ENCODE measurements at places on chromosomes 12 and 14.

DNA sequence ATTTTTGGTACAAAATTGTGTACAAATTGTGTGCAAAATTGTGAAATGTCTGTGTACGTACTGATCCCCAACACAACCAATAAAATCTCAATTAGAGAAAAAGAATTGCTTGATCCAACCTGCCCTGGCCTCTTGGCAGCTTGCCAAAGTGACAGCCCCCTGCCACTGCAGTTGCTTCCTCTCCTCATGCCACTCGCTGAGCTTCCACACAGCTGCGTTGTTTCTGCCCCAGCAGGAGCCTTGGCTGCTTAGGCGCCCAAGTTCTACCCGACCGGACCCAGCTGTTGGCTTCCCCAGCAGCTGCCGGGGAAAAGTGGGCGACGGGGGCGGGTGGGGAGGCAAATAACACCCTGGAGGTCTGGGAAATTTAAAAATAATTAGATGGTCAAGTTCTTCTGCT, 171.8 kb upstream of the ATF7IP start:
- DNase-seq: no peak

DNA sequence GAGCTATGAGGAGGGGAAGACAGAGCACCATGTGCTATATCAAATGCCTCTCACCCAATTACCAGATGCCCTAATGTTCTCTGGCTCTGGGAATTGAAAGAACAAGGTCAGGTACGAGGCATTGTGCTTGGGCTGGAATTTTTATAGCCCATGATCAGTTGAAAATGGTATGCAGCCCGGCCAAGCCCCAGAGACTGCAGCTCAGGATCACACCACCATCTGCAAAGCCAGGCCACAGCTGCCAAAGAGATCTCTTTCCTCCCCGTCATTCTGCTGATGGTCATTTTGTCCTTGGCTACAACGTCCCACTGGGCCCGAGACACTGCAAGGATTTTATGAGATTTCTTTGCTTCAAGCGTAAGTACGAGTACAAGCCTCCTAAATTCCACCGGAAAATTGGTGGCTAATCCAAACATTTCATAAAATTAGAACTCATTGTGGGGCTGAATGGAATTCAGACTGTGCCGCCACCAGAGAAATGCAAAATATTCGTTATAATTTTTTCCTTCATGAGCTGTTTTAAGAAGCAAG, 15.1 kb downstream of the NUAK1 start:
- DNase-seq: no peak

GRCh38 chr12:110782094-110782493, 39.4 kb upstream of the PPP1CC start:
- no peak for DNase-seq

DNA sequence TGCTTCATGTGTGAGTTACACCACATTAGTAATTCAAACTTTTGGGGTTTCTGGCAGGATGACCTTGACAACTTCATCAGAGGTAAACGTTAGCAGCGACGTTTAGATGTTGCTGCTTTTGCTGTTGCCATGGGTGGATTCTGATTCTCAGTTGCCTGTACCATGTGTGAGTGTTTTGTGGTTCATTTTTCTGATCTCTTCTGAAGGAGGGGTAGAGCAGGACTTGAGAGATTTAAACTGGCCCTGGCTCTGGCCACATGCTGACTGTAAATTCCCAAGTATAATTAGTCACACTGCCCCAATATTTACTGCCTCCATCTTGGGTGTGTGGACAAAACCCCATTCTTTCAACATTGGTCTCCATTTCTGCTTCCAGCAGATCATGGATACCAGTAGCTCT, 110.4 kb downstream of the ETV6 start:
- no peak for DNase-seq

DNA sequence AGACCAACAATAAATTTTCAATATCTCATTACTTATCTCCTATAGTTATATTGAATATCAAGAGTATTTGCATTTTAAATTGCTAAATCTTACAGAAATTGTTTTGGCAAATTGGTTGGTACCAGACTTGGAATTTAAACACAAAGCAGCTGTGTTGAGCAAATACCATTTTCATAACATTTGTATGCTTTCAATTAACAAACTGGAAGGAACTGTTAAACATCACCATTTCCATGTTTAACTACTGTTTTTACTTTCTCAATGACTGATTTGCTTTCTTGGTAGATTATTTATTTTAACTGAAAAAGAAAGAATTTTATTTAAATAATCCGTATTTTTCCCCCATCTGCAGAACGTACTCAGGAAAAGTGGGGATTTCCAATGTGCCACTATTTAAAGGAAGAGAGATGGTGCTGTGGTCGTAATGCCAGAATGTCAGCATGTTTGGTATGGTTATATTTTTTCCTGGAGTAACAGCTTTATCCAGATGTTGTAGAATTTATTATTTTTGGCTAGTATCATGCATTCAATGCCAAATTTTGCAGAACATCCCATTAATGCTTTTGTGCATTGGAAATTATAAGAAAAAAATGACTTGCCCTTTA, 72.3 kb downstream of the METTL25 start:
- DNase-seq: no peak

- no peak for DNase-seq
These were observed 4.0 kb upstream of the BTBD6 start for GRCh38 chr14:105244334-105244733.

- DNase-seq: peak; percentile 34
These were observed 5.0 kb downstream of the TBX5 start for GRCh38 chr12:114400925-114401324.

GRCh38 chr12:68483592-68484383, 126.9 kb upstream of the RAP1B start:
- no peak for DNase-seq
